ENCODE measurements at places on chromosomes 5 and 9. TPM values are rescaled to one million over a fixed set of nuclear protein-coding genes. Genes with fewer than 3 reads are reported as not detected.

GRCh38 chr5:85453026-85453349 is 1068.3 kb upstream of the EDIL3 start:
- no peak for DNase-seq

DNA sequence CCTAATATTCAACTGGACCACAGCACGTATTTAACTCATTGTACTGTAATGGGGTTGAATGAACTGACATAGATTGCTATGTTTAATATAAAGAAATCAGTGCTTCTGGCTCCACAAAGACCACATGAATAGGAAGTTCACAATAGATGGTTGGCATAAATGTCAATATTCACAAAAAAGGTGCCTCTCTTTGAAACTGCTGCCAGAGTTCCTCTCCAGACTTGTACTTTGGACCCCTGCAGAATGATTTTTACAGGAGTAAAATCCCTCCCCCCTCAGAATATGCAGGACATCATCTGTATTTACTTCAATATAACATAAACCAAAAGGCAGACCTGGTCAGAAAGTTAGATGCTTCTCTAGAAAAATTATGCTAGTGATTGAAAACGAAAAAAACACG is 508.5 kb upstream of the DAP start:
- DNase-seq, result no peak

DNA sequence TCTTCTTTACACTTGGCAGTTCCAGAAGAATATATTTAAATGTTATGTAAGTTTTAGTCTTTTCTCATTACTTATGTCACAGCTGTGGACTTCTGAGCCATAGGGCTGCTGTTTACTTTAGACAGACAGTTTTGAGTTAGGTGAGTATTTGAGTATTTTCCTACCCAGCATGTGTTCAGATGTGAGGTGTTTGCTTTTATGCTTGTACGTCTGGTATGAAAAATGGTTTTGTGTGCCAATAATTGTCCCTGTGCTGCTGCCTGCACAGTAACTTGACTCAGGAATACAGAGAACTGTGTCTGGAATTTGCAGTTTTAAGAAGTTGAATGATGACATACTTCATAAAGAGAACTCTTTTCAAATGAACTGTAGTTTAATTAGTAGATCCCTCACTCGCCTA is 20.8 kb downstream of the MEGF10 start:
- no peak for DNase-seq

The SOHLH1 gene
- total RNA-seq, result not detected

The IL3 gene
- total RNA-seq, result not detected

The GPR151 gene
- total RNA-seq, result not detected

The DUSP1 gene
- total RNA-seq, result 95.0 TPM

All from liver (tissue), 10 donors.